Mesothelial cell of epicardium (in vitro differentiated cells): ENCODE measurements at places on chromosomes 16 and 17. TPM values are rescaled to one million over a fixed set of nuclear protein-coding genes. Genes with fewer than 3 reads are reported as not detected.
A peak's percentile ranks its signal among the peaks of the same experiment; 100 is the strongest.

The CTF1 gene
- total RNA-seq = 9.1 to 11.5 TPM (median 10.3 TPM) in 3 replicates

DNA sequence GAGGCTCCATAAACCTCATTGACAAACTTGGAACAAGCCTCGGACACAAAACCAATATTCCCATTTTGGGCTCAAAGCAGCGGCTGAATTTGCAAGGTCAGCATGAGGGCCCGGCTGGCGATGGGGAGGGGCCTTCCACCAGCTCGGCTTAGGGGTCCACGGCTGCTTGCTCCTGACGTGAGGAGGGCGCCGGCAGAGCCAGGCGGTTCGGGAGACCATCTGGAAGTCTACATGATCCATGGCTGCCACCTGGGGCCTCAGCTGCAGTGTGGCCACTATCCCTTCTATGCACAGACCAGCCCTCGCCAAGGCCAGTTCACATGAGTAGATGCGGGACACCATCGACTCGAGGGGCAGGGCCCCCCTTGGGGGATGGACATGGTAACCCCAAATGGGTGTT lies 39.1 kb downstream of the NDEL1 start:
- H3K27me3 ChIP-seq = no peaks in the 10 kb centered on the region
- H3K27ac ChIP-seq = peak overlapping the region; percentile 3
- H3K4me3 ChIP-seq = no peak overlapping the region
- DNase-seq = no peak
- no peaks in the 10 kb centered on the region for H3K4me1 ChIP-seq
- peaks cover 41% of the 10 kb centered on the region for H3K36me3 ChIP-seq

DNA sequence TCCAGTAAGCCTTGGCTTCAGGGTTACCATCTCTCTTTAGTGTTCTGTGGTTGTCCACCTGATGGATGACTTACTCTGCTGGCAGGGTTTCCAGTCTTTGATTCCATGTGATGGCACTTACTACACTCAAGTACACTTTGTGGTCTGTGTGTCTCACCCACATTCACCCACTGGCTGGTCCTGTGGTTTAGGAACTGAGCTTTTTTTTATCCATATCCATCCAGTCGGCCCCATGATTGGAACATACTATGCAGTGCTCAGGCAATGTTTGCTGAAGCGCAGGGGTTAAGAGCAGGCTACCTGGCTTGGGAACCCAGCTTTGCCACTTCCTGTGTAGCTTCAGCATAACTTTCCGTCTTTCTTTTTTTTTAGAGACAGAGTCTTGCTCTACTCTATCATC lies 2.8 kb upstream of the FUS start:
- DNase-seq = no peak
- H3K27me3 ChIP-seq = no peaks in the 10 kb centered on the region
- H3K36me3 ChIP-seq = no peaks in the 10 kb centered on the region
- H3K27ac ChIP-seq = no peak overlapping the region
- H3K4me3 ChIP-seq = no peak overlapping the region
- peaks cover 15% of the 10 kb centered on the region for H3K4me1 ChIP-seq

GRCh38 chr17:34413443-34414119 lies 50.5 kb upstream of the CCL1 start:
- H3K27ac ChIP-seq = no peak overlapping the region
- no peaks in the 10 kb centered on the region for H3K4me1 ChIP-seq
- DNase-seq = no peak
- no peak overlapping the region for H3K4me3 ChIP-seq
